Posterior vena cava (tissue), 2 donors: ENCODE measurements at places on chromosomes 12 and 14. TPM values are rescaled to one million over a fixed set of nuclear protein-coding genes. Genes with fewer than 3 reads are reported as not detected.

Gene NKX2-1
- not detected for total RNA-seq

Gene AICDA
- total RNA-seq: 0.28 TPM

Gene ISCA2
- total RNA-seq: 9.3 TPM

Gene CYP27B1
- total RNA-seq: 0.57 TPM

DNA sequence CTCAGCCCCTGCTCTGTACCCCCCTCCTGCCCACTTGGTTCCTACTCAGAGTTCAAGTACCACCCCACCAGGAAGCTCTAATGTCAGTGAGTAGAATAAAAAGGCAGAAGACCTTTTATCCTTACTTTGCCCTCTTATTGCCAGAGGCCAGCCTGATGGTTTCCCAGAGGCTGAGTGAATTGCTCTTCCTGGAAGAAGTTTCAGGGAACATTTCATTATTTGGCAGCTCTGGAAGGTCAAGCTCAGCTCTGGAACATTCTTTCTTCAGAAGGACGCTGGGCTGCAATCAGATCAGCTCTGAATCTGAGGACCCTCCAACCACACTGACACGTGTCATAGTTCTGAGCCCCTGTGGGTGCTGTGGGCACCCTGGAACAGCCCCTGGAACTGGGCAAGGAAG lies 188.9 kb downstream of the ETV6 start:
- no peak for DNase-seq

DNA sequence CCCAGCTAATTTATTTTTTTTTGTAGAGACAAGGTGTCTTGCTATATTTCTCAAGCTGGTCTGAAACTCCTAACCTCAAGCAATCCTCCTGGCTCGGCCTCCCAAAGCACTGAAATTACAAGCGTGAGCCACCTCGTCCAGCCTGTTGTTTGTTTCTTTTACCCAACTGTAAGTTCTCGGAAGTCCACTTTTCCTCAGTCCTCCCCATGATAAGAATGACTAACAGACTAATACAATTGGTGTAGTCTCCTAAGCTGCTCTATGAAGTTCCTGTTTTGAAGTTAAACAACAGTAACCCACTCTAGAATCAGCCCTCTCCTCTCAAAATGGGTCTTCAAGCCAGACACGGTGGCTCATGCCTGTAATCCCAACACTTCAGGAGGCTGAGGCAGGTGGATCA lies 36.5 kb downstream of the HIGD1C start:
- no peak for DNase-seq
